ENCODE measurements at places on chromosomes 13 and 19. TPM values are rescaled to one million over a fixed set of nuclear protein-coding genes. Genes with fewer than 3 reads are reported as not detected.

ZNF665 gene
- 4.4 TPM for total RNA-seq

ZNF443 gene
- 7.1 TPM for total RNA-seq

PSPN gene
- 1.7 TPM for total RNA-seq

PHF11 gene
- 25.1 TPM for total RNA-seq

TMEM59L gene
- total RNA-seq, result 21.7 TPM

ZNF773 gene
- total RNA-seq, result 11.0 TPM

APOE gene
- 96.1 TPM for total RNA-seq

ZNF490 gene
- total RNA-seq, result 54.9 TPM

C19orf81 gene
- not detected for total RNA-seq
